ENCODE measurements at places on chromosomes 3 and 15.

- DNase-seq: no peak
These were observed at the start of gene STRA6 for GRCh38 chr15:74202452-74203401. Gene STRA6 (minus strand): TSS chr15:74202787. CDS start chr15:74202267, 520 bp downstream.

GRCh38 chr15:89998141-89998661 is 2.9 kb upstream of the ZNF710 start:
- DNase-seq: no peak

- no peak for DNase-seq
These were observed 296.5 kb downstream of the THSD4 start for GRCh38 chr15:71411538-71412482.

- no peak for DNase-seq
These were observed 11.9 kb upstream of the ALDH1A2 start for GRCh38 chr15:58077427-58077826.

GRCh38 chr3:187227658-187228258 is 30.5 kb downstream of the RTP1 start:
- DNase-seq: no peak

DNA sequence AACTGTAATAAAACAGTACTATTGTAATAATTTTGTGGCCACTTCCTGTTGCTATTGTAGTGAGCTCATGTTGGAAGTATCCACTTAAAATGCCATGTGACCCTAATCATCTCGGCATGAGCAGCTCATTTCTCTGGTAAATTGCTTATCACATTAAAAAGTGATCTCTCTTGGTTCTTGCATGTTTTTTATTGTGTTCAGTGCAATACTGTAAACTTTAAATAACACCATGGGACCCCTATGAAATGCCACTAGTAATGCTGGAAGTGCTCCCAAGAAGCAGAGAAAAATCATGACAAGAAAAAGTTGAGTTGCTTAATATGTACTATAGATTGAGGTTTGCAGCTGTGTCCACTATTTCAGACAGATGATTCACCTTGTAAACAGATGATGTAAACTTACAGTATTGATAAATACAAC is 45.6 kb downstream of the NMD3 start:
- DNase-seq: no peak

DNA sequence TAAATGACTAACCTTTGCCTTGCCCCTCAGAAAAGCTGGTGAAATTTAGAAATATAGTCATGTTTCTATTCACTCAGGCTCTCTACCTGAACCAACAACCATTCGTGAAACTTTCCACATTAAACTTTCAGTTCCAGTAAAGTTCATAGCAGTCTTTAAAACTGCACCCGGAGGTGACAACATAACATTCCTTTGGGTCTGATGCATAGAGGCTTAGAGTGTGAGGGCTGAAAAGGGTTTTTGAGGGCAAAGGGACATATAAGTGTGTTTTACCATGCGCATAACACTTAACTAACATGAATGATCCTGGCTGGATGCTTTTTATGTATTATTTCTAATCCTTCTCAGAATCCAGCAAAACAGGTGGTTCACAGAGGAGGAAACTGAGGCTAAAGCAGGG is 471.7 kb upstream of the MCTP2 start:
- DNase-seq: no peak

GRCh38 chr15:100768501-100768931 is 111.1 kb upstream of the ALDH1A3 start:
- no peak for DNase-seq

- DNase-seq: no peak
These were observed 145.3 kb upstream of the NPHP3 start for GRCh38 chr3:132867526-132867925.

DNA sequence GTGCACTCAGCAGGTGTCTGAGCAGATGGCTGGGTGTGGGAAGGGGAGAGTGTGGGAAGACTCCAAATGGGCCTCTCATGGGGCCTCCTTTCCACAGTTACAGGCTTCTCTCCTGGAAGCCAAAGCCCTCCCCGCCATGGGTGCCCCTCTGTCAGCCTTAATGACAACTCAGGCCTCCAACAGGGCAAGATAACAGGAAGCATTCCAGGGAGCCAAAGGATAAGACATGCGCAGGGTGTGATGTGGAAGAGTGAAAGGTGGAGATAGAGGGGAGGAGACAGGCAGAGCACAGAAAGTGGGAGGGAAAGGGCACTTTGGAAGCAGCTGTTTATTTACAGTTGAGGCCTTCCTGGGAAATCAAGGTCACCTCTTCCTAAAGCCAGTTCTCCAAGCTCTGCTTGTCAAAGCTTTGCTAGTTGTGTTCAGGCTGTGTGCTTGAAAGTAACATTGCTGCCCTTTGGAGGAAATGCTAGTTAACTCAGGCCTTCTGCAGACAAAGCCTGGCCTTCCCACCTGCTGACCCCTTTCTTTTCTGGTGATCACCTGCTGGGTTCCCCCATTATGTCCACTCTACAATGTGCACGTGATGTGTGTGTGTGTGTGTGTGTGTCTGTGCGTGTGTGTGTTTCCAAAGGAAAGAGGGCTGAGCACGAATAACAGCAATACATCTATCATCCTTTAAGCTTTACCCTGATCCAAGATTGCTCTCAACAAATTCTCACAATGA is 35.2 kb upstream of the SMAD3 start:
- no peak for DNase-seq

- no peak for DNase-seq
These were observed 1.2 kb downstream of the PHC3 start for GRCh38 chr3:170180079-170180907.

- DNase-seq: no peak
These were observed 21.6 kb downstream of the BUB1B start for GRCh38 chr15:40182358-40183029.

DNA sequence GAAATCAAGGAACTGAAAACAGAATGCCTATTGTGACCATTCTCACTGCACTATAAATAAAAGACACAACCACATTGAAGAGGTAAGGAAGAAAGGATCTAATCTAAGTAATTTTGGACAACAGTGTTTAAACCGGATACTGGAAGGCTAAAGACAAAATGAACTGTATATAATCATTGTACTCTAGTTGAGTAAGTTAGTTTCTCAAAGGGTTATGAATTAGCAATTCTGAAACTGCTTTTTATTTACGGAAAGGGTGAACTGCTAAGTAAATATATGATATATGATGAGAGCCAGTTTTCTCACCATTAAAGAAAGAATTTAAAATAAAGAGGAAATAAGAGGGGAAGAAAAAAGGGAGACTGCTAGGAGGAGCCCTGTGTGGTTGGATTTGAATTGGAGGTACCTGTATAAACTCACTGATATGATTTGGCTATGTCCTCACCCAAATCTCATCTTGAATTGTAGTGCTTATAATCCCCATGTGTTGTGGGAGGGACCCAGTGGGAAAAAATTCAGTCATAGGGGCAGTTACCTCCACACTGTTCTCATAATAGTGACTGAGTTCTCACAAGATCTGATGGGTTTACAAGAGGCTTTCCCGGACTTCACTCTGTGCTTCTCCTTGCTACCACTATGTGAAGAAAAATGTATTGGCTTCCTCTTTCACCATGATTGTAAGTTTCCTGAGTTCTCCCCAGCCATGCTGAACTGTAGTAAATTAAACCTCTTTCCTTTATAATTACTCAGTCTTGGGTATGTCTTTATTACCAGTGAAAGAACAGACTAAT is 607.7 kb downstream of the PYDC2 start:
- no peak for DNase-seq

DNA sequence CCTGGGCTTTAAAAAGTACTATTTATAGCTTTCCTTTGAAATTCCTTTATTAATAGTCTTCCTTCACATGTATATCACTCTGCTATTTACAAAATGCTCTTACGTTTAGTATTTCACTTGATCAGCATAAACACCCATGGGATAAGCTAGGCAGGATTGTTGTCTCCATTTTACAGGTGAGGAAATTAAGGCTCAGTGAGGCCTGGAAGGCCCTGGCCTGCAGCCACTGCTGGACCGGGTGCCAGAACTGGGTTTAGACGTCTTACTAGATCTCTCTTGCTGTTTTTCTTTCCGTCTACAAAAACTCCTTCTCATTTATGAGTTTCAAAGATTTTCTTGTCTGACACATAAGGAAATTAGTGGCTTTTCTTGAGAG is 236.4 kb downstream of the LPP start:
- no peak for DNase-seq

DNA sequence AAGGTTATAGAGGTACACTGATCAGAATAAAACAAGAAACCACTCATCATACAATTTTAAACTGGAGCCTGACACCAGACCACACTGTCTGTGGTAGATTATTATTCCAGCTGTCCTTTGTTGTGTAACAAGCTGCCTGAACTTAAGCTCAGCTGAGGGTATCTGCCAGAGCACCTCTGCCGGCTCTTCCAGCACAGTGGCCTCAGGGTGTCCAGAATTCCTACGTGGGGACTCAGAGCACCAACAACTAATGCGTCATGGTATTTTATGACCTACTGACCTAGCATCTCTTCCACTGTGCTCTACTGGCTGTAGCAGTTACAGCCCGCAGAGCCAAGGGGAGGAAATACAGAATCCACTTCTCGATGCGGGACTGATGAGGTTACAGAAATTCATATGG is 15.6 kb upstream of the RAF1 start:
- no peak for DNase-seq

DNA sequence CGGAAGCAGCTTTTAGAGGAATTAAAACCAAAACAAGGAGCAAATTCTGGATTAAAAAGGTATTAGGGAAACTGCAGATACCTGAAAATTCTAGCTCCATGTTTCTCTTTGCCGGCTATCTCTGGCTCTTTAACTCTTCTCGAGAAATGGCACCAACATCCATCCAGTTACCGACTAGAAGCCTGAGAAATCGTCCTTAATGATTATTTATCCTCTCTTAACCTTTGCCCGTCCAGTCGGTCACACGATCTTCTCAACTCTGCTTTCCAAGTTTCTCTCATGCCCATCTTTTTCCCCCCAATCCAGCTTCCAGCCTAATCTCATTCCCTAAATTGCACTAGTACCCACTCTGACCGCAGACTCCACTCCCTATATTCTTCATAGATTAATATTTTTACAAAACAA is 596 bp upstream of the SGO1 start:
- DNase-seq: no peak

- no peak for DNase-seq
These were observed 910.6 kb downstream of the NTRK3 start for GRCh38 chr15:87345961-87346360.

DNA sequence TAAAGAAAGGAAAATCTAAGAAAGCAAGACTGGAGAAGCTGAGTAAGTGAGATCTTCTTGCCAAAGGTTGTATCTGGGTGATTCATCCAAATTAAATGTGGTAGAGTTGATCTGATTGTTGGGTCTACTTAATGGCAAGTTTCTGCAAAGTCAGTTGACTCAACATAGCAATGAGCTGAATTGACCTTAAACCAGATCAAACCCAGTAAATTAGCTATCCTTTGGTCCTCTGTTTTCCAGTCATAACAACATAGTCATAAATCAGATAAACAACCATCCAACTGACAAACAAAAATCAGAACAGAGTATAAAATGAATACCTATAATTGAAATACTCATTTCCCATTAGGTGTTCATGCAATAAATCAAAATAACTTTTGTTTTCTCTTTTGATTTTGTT is 142.6 kb upstream of the CFAP20DC start:
- no peak for DNase-seq

DNA sequence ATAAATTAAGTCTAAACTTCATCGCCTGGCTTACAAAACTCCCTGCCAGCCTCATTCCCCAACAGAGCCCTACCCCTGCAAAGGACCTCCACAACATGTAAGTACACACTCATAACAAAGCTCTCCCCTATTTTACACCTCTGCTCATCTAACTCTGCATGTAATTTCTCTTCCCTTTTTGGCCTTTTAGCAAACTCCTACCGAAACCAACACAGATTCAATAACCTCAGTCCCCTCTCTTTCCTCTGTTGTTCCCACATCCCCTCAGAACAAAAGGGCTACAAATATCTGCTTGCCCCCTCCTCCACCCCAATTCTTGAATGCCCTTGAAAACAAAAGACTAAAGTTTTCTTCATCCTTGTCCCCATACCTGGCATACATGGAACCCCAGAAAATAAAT is 662 bp downstream of the UBL7 start:
- no peak for DNase-seq

- no peak for DNase-seq
These were observed 204.0 kb upstream of the NANOGP8 start for GRCh38 chr15:35289024-35289617.

- no peak for DNase-seq
These were observed 239.3 kb downstream of the CPNE4 start for GRCh38 chr3:131795390-131796090.

- DNase-seq: no peak
These were observed 357.5 kb downstream of the FOXP1 start for GRCh38 chr3:71225951-71226564.

- no peak for DNase-seq
These were observed 2.2 kb downstream of the AADAC start for GRCh38 chr3:151816091-151816604.

- DNase-seq: no peak
These were observed 147.2 kb downstream of the SSR3 start for GRCh38 chr3:156407617-156408225.

DNA sequence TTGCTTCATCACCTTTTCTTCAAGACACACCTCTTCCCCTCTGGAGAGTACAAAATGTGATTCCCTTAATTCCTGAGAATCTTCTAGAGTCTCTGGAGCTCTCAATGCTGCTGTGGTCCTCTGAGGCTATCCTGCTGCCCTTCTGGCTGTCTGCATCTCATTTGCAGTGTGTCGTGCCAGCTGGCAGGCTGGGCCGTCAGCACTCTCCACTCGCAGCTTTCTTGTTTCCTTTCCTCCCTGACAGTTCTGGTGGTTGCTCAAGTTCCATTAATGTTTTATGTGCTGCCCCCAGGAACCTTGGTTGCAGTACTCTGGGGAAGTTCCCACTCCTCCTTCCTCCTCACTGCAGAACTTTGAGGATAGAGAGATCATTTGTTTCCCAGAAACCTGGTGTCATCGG is 210.8 kb upstream of the ROPN1 start:
- no peak for DNase-seq

DNA sequence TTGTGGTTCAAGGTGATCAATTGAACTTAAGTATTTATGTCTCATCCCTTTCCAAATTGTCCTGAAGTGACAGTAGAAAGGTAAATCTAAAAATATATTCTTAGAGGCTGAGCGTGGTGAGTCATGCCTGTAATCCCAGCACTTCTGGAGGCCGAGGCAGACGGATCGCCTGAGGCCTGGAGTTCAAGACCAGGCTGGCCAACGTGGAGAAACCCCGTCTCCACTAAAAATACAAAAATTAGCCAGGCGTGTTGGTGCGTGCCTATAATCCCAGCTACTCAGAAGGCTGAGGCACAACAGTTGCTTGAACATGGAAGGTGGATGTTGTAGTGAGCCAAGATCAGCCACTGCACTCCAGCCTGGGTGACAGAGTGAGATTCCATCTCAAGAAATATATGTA is 226.6 kb downstream of the DPH6 start:
- DNase-seq: no peak

DNA sequence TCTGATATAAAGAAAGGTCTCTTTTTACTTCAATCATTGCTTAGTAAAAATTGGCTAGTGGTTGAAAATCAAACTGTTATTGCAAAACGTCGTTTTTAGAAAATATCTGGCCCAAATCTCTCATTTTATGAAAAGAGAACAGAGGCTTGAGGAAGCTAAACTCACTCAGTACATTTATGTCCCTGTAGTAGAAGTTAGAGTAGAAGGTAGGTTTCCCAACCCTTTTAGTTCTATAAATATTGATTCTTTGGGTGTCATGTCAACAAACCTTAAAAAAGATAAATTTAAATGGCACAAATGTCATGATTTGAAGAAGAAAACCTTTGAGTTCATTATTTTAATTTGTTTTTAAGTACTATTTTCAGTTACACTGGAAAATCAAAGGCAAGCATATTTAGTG is 722.3 kb upstream of the NECTIN3 start:
- no peak for DNase-seq

Measured in esophagus squamous epithelium (tissue), 5 donors.